GM23248 (cell line): ENCODE measurements at places on chromosomes 16 and 17. TPM values are rescaled to one million over a fixed set of nuclear protein-coding genes. Genes with fewer than 3 reads are reported as not detected.

The RAPGEFL1 gene
- 0.77 and 0.96 TPM in 2 replicates for polyA plus RNA-seq

The MT4 gene
- not detected in 2 replicates for polyA plus RNA-seq

- no peak for DNase-seq
These were observed 171.0 kb downstream of the ZFHX3 start for GRCh38 chr16:72876981-72877373.

The ABCC12 gene
- polyA plus RNA-seq, result not detected in 2 replicates

The TEX14 gene
- polyA plus RNA-seq, result 0.15 TPM in 1 of 2 replicates, not detected in the other

The TMEM132E gene
- not detected in 2 replicates for polyA plus RNA-seq

The SLC9A5 gene
- 2.5 and 2.6 TPM in 2 replicates for polyA plus RNA-seq

The CMTM1 gene
- polyA plus RNA-seq, result 6.0 and 6.8 TPM in 2 replicates

- DNase-seq, result no peak
These were observed 60.8 kb downstream of the TMEM235 start for GRCh38 chr17:78291944-78292910.

GRCh38 chr17:65893692-65894279 is 298.1 kb downstream of the CEP112 start:
- DNase-seq, result no peak

- DNase-seq, result no peak
These were observed 6.9 kb downstream of the CD300A start for GRCh38 chr17:74473294-74473693.

DNA sequence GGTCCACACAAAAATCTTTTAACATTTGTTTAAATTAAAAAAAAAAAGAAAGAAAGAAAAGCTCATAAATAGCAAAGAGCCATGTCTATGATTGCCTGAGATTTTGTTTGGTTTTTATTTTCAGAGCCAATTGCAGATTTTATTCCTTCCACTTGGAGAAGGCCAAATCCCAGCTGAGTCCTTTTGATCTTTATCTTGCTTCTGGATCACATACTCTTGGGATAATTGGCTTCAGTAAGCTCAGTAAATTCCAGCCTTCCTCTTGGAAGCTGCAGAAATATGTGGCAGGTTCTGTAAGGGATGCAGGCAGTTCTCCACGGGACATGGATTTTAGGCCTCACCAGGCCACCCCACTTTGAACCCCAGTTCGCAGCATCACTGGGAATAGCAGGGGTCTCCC is 63.3 kb upstream of the TMC5 start:
- DNase-seq, result no peak

GRCh38 chr17:55168958-55169687 is 95.6 kb upstream of the HLF start:
- no peak for DNase-seq

- DNase-seq, result no peak
These were observed 293.8 kb upstream of the AXIN2 start for GRCh38 chr17:65855245-65855644.

DNA sequence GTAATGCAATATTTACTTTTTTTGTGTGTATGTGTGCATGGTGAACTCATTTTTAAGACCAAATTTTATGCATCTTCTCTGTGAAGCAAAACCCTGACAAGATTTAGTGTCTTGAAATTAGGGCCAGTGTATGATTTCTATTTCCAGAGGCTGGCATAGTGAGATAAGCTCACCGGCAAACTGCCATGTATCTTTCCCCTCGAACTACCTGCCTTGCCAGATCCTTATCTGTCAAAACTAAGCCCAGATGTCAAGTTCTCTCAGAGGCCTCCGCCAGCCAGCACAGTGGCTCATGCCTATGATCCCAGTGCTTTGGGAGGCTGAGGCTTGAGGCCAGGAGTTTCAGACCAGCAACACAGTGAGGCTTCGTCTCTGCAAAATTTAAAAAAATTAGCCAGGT is 10.0 kb downstream of the USP32 start:
- no peak for DNase-seq

- DNase-seq, result no peak
These were observed 9.3 kb downstream of the C16orf90 start for GRCh38 chr16:3485821-3486505.

GRCh38 chr16:11481987-11482386 is 104.7 kb downstream of the LITAF start:
- DNase-seq, result peak; percentile 42

GRCh38 chr17:55654821-55655220 is 67.8 kb downstream of the TMEM100 start:
- DNase-seq, result no peak

DNA sequence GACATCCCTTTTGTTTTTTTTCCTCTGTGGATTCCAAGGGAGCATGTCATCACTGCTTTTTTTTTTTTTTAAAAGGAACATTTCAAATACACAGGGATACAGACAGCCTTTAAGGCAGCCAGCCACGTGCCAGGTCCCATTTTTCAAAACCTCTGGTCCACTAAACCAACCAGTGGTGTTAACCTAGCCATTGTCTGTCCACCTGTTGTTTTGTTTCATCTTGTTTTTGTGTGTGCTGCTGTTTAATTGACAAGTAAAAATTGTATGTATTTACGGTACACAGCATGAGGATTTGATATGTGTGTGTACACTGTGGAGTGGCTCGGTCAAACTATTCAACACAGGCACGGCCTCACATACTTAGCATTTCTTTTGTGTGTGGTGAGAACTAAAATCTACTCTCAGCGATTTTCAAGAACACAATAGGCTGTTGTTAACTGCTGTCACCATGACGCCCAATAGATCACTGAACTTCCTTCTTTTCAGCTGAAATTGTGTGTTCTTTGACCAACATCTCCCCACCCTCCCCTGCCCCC is 19.2 kb downstream of the TMEM114 start:
- DNase-seq, result peak; percentile 53
